ENCODE measurements at places on chromosomes 11 and 22.

DNA sequence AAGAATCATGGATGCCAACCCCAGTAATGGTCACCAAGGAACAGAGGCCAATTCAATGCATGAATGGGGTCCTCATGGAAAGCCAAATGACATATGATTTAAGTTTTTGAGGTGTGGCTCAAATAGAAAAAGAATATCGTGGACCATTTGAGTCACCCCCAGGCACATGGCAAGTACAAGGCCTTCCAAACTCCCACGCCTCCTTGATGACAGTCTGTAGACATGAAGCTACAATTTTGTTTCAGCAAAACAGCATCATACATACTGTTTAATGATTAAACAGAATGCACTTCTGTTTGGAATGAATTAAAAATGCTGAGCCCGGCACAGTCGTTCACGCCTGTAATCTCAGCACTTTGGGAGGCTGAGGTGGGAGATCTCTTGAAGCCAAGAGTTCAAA lies 7.4 kb downstream of the FADD start:
- DNase-seq = no peak

DNA sequence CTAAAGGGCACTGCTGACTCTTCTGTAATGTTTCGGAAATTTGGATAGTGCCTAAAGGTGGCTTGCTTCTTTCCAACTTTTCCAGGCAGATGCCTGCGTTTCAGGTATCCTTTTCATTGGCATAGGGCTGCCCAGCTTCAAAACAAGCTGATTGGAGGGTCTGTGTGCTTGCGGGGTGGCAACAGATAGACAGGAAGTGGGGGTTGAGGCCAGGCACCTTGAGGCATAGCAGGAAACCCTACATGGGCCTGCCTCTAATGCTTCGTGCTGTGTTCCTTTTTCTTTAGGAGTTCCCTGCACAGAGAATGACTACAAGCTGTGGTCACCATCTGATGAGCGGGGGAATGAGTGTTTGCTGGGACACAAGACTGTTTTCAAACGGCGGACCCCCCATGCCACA lies 92.2 kb upstream of the SORL1-AS1 start:
- no peak for DNase-seq

GRCh38 chr11:34653031-34653430 lies 32.1 kb downstream of the EHF start:
- DNase-seq = no peak

DNA sequence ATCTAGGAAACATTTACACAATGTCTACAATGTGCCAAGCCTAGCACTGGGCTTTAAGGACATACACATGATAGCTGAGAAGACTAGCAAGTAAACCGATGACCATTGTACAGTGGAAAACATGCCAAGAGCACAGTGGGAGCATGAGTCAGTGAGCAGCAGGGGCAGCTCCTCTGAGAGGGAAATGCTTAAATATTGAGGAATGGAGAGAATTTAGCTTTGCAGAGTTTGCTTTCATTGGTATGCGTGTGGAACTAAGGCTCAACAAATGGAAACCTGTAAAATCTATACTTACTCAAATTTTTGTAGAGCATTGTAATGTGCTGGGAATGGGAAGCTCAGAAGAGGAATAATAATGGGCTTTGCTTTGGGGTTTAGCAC lies 282.3 kb downstream of the ST3GAL4 start:
- no peak for DNase-seq

DNA sequence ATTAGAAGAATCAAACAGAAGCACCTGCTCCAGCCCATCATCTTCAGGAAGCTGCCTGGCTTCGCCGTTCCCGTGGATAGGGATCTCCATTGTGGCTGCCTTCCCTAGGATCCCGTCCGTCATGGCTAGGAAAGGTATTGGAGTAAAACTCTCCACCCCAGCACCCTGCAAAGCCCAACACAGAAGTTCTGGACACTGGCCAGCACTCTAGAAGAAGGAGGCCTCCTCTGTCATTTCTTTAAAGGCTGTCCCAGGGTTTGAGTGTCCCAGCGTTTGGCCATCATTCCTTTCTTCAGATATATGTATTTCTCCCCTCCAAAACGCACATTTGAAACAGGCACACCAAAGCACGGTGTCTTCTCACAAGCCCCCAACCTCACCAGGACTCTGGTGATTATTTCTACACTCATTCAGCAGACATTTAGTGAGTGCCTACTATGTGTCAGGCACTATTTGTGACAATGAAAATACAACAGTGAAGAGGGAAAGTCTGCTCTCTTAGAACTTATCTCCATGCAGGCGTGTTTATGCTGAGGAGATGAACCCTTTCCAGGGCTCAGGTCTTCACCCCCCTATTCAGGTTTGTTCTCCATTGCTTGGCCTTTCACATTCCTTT lies 724 bp downstream of the ARFIP2 start:
- no peak for DNase-seq

- no peak for DNase-seq
Measured at GRCh38 chr11:63687845-63688244, 6.5 kb downstream of the RTN3 start.

GRCh38 chr11:73520353-73521061 lies 77.4 kb downstream of the FAM168A start:
- DNase-seq = no peak

GRCh38 chr11:73453562-73453961 lies 77.4 kb downstream of the RELT start:
- no peak for DNase-seq

GRCh38 chr11:61531044-61531443 lies 22.5 kb downstream of the LRRC10B start:
- no peak for DNase-seq

DNA sequence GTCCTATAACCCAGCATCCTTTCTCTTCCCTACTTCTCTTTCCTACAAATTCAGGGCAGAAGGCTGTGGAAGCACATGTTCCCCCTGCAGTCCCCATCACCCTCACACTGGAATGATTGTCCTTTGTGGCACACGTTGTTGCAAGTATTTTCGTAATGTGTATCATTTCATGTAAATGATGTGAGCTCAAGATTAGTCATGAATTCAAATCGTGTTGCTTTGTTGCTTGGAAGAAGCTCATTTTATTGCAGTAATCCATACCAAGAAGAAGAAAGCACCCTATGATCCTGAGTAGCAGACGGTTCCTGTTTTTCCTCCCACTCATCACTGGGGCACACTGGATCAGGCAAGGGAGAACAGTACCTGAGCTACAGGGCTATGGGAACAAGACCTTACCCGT lies 173.4 kb downstream of the NCAM1 start:
- no peak for DNase-seq

GRCh38 chr22:42586381-42586780 lies 28.3 kb downstream of the POLDIP3 start:
- DNase-seq = no peak

DNA sequence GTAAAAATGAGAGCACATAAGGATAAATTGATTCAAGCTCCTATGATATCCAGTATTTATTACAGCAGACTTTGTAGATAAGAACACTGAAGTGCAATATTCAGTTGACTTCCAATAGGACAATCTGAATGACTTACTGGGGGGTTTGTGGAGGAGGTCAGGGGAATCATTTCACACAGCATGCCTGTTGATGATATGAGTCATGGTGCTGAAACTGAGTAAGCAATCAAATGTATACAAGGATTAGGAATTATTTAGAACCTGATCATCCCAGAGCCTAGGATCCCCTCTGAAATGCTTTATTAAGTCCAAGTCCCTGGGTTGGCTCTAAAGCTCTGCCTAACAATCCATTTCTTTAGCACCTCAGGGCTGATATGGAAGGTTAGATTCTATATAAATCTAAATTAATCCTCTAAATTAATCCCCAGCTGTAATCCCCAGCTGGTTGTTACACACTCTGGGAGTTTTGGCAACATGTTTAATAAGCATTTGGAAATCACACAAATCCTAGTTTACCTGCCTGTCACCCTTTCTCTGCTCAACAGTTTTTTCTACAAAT lies 326.4 kb downstream of the GUCY1A2 start:
- DNase-seq = no peak

GRCh38 chr11:119726585-119727522 lies 2.1 kb downstream of the NECTIN1 start:
- DNase-seq = no peak

GRCh38 chr11:115993590-115993989 lies 489.4 kb upstream of the CADM1 start:
- DNase-seq = no peak

DNA sequence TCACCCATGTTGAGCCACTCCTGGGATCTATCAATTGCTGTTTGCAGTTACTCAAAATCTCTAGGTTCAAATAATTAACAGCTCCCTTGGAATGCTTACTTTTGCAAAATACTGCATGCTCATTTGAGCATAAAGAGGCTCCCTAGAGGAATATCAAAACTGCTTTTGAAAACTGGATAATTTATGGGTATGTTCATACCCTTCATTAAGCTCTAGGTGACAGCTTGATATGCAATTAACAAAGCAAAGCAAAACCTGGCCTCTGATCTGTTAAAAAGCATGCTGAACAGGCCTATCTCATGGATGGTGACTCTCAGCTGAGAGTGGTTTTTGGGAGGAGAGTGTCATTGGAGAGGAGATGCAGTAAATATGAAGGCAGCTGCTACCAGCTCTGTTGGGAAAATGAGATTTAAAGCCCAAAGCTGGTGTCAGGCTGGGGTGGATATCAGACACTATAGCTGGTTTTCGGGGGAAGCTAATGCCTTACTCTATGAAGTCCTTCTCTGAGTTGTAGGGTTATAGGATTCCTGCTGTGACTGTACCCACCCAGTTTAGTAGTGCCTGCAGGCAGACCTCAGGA lies 110.9 kb downstream of the RASSF10 start:
- no peak for DNase-seq

DNA sequence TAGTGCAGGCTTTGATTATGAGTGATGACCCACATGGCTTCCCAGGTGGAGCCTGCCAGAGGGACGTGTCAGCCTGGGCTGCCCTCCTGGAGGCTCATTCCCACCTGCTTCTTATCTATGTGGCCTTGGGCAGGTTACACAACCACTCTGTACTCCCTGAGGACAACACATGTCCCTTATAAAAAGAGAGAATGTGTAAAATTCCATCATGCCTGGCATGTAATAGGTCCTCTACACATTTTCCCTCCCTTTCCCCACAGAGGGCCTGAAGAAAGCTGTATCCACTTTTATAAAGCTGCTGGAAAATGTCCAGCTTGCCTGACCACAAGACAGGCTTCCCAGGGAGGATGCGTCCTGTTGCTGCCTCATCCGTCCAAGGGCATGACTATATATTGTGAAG lies 55.0 kb upstream of the VSTM5 start:
- no peak for DNase-seq

- no peak for DNase-seq
Measured at GRCh38 chr22:27810609-27811151, 9.1 kb upstream of the MN1 start.

DNA sequence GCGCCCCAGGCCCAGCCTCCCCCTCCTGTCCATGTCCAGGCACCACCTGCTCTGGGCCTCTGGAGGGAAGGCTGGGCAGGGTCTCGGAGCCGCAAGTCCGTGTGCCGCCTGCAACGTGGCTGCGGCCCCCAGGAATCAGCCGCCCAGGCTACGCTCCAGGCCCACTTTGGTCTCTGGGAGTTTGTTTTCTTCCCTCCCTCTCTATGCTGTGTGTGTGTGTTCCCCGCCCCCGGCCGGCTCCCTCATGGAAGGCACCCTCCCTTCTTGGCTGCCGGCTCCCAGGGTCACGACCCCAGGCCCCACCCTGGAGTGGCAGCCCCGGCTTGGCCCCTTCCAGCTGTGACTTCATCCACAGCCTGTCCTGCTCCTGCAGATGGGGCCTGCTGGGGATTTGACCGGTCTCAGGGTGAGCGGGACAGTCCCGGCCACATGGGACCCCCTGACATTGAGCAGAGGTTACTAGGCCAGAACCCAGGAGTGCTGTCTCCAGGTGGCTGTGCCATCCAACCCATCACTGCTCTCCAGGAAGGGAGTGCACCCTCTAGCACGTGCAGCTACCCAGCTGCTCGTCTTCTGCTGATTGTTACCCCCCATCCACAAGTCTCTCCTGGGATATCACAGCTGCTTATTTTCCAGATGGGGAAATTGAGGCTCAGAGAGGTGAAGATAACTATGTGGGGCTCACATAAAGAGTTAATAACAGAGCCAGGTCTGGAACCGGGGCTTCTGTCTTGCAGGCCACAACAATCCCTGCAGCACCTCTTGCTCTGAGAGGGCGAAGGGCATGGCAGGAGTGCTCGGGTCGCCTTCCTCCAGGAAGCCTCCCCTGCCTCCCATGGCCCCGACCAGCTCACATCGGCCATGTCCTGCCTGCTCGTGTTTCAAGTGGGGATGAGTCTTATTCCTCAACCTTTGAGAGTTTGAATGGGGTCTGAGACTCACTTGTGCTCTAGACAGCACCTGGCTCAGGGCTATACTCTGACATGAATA lies 2.8 kb upstream of the LIF start:
- no peak for DNase-seq

DNA sequence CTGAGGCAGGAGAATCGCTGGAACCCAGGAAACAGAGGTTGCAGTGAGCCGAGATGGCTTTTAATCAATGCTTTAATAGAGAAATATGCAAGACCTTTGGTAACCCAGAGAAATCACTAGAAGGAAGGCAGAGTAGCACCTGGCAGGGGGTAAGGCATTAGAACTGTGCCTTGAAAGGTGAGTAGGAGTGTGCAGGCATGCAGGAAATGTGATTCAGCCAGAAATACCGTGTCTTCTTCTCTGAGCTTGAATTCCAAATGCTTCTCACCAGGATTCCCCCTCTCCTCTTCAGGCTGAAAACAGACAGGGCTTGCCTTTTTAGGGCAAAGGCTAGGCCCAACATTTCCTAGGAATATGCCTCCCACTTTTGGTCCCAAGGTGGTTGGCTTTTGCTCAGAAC lies 51.0 kb downstream of the OR4D9 start:
- no peak for DNase-seq

GRCh38 chr22:38258895-38259294 lies 13.9 kb downstream of the TMEM184B start:
- DNase-seq = no peak

DNA sequence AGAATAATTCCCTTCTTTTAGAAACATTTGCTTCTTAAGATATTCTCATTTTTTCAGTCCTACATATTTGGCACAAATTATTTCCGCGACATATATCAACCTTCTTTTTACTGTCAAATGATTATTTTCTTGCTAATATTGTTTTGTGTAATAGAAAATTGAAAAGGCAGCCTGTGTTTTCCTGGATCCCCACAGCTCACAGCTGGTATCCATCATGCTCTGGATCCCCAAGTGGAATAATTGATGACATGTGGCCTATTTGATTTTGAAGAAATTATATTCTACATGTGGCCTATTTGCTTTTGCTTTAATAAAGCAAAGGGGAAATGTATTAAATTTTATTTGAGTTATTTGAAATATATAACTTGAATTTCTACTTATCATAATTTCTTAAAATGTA lies 199.4 kb upstream of the LUZP2 start:
- no peak for DNase-seq

- no peak for DNase-seq
Measured at GRCh38 chr11:92735039-92735438, 234.4 kb upstream of the MTNR1B start.

DNA sequence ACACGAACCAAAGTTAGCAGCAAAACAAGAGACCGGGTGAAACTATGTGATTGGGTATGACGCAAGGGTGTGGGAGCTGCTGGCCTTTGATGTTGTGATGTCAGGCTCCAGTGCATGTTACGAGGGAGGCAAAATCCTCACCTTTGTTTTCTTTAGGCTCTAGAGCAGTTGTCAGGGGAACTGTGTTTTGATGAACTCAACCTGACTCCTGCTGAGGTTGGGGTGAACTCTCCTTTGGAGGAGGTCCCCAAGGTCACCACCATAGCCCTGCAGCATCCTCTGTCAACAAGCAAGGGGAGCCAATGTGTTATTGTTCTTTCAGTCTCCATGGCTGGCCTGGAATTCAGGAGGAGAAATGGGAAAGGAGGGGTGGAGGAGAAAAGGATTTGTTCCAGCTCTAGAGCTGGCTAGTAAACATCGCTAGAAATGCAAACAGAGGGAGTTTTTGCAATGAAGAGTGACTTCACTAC lies 33.8 kb downstream of the RASSF10 start:
- DNase-seq = no peak
